ENCODE measurements at places on chromosomes 2 and 18.

DNA sequence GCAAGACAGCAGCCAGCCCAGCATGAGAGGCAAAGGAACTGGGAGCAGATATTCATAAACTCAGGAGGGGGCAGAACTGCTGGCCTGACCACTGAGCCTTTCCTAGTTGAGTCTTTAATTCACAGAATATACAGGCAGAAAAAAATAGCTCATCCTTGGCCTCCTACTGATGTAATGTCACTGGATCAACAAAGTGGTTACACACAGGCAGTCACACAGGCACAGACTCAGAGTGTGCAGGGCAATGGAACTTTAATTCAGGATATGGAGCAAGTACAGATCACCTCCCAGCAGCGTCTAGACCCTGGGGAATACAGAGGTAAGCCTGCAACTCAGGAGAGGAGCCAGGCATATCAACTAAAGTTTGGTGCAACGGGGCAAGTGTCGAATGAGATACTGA is 75.4 kb downstream of the TNP1 start:
- DNase-seq, result no peak

GRCh38 chr18:68449292-68449691 is 265.6 kb downstream of the TMX3 start:
- DNase-seq, result no peak

GRCh38 chr2:122481717-122482116 is 726.3 kb downstream of the TSN start:
- DNase-seq, result no peak

DNA sequence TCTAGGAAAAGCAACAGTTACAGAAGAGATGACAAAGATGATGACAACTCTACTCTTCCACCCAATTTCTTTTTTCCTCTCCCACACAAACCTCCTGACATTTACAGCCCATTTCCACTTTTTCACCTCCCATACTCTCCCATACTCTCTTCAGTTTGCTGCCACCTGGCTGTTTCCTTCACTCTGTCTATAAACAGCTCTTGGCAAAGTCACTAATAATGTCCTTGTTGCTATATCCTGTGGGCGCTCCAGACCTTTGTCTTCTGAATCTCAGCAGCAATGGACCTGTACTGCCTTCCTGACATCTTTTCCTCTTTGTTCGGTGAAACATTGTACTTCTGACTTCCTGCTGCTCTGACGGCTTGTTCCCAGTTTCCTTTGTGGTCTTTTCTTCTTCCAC is 60.7 kb upstream of the CAVIN2 start:
- no peak for DNase-seq

DNA sequence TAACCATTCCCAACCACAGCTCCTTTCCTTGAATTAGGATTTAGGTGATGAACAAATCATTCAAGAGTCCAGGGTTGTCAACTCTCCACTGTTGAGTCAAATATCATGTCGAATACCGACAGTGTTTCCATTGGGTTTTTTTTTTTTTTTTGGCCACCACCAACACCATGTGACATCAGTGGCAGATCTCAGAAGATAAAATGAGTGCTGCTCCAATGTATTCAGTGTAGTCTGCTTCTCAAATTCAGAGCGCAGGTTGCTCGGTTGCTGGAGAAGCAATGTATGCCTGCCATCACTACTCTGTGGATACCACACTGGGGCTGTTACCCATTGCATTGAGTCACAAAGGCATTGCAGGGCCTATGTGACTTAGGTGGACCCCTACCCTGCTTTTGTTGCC is 10.8 kb upstream of the ATL2 start:
- no peak for DNase-seq

DNA sequence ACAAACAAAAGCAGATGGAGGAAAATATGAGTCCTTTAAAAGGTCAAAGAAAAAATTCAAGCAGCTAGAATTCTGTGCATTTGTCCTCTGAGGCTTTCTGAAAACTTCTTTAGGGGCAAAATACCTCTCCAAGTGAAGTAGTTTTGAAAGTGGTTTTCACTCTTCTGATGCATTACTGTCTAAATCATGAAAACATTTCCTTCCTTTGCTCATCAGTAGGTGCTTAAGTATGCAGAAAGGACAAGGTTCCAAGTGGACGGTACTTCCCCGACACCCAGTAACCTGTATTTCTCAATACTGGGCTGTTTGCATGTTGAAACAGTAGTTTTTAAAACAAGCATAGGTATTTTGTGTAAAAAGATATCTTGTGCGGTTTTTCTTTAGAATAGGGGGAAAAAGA is 189.1 kb upstream of the ERBB4 start:
- DNase-seq, result no peak

DNA sequence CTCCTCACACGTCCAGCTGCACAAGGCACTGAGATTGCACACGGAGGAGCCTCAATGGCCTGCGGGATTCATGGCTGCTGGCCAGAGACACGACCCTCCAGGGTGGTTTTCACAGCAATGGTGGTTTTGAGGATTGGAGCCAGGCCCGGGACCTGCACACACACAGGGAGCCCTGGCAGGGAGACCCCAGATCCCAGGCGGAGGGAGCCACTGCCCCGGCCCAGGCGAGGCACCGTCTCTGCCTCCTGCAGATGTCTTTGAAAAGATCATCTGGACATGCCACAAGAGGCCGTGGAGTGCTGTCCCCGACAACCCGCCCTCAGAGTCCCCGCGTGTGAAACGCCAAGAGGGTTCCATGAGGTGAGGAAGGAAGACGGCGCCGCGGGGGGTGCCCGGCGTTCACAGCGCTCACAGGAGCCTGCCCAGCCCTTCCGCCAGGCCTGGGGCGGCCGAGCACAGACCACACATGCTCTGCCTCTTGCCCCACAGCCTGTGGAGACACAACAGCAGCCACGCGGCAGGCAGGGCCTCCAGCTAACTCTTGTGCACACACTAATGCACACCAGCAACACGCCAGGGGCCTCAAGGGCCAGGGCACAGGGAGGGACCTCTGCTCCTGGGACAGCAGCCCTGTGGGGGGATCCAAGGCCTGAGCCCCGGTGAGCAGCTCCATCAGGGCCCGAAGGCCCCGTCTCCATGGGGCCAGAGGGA is 72.8 kb upstream of the CTDP1 start:
- no peak for DNase-seq

DNA sequence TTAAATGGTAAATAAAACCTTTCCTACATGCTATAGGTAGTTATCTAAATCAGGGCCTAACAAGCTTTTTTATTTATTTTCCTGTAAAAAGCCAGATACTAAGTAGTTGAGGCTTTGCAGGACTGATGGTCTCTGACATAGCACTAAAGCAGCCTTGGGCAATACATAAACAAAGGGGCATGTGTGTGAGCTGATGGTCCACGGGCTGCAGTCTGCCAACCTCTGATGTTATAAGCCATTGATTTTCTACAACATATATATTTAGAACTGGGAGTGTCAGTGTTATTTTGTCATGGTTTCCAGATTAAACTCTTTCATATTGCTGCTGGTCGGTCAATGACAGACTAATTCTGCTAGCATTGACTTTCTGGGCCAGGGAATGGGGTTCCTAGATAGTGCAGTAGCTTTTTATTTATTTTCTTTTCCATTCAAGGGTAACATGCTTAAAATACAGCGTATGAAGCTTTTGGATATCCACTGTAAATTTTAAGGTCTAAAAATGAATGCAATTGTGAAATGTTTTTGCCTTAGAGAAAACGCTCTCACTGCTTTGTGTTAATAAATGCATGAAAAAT is 134.0 kb downstream of the NEDD4L start:
- DNase-seq, result no peak

DNA sequence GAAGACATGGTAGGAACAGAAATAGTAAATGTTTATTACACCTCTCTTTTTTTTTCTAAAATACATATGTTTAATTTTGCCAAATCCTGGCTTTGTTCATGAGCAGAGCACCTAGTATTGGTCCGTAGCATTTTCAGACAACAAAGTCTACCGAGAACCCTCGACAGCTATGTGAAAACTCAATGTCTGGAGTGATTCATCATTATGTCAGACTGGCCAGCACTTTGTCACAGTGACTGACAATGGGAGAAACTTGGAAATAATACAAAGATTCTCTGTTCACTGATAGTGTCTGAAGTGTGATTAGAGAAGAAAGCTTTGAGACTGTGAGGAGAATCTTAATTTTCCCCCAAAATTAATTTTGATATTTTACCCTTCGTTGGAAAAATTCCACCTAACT is 143.0 kb downstream of the HNMT start:
- DNase-seq, result no peak

DNA sequence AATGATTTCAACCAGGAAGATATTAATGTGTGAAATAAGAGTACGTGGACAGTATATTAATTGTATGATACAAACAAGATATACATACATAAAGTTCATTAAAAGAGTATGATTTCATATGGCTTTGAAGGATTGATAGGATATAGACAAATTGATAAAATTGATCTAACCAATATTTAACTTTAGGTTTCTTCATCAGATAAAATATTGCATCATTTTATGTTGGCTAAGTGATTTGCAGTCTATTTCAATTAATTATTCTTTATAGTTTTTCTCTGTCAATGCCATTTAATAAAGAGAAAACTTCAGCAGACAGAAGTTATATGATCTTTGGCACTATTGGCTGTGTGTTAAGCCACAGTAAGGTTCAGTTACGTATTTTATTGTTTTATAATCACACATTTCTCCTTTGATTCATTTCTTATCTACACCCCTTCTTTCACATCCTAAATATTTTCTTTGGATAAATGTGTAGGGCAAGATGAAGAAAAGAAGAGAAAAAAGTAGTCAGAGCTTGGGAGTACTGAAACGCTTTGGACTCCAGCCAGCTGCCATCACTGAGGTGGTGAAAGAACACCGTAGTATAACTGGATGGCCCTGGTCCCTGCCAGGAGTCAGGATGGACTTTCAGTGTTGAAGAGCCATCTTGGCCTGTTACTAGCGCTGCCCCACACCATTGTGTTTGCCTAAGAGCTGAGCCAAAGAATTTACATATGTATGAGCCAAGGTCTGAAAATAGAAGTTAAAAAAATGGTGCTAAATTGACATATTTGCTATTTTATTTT is 9.8 kb upstream of the CPS1 start:
- DNase-seq, result no peak

GRCh38 chr18:21361307-21361880 is 119.4 kb downstream of the GREB1L start:
- DNase-seq, result no peak

DNA sequence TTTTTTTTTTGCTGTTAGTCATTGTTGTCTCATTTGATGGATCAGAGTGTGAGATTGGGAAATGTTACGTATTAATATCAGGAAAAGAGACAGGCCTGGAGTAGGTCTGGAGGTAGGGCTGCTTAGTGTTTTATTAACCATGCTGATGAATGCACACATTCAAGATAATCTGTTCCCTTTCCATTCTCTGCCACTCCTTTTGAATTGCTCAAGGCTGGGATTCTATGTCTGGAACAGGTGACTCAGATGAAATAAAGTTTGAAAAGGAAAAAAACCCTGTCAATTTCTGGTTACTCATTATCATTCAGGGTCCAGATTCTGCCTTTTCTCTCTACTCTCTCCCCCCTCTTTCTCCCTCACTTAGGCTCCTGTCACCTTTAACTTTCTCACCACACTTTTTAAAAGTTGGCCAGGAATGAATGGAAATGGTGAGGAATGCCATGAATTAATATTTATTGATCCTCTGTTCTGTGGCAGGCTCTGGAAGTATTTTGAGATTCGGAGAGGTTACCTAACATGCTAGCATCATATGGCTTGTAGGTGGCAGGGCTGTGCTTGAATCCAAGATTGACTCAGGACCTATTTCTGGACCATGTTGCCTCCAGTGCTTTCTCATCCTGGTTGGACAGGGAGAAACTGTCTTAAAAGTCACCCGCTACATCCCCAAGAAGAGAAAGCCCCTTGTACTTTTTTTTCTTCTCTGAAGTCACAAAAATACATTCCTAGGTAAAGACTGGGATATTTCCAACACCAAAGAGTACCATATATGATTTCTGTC is 40.2 kb downstream of the MAP4K4 start:
- DNase-seq, result no peak

GRCh38 chr2:202353430-202353829 is 22.7 kb upstream of the BMPR2 start:
- no peak for DNase-seq

GRCh38 chr2:204293884-204294747 is 251.2 kb upstream of the PARD3B start:
- DNase-seq, result no peak

DNA sequence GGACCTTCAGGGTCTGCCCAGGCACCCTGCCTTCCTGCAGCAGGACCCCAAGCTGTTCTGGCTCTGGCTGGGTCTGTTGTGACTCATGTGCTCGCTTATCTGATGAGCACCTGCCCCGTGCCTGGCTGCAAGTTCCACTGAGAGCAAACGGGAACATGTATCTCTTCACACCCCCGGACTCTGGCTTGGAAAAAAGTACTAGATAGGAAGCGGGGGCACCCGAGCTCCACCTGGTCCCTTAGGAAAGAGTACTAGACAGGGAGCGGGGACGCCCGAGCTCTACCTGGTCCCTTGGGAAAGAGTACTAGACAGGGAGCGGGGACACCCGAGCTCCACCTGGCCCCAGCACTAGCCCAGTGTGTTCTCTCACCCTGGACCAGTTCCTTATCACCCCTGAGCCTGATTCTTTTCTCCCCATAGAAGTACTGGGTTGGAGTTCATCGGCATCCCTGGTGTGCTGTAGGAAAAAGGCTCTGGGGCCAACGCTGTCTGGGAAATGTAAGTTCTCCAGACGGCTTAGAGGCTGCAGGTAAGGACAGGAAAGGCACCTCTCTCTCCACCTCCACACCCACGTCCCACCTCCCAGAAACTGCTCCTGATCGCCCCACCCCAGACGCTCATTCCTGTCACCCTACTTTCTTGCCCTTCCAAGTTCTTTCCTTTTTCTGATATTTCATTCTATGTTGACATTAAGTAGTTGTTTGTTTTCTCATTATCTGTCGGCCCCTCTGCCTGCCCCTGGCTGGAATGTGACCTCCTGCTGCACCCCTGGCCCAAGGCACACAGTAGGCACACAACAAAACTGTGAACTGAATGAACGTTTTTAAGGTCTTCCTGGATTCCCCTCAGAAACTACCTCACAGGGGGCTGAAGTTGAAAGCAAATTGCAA is 40.2 kb downstream of the HDAC4 start:
- DNase-seq, result no peak
